Right ventricle myocardium superior (tissue), 1 donor: ENCODE measurements at places on chromosomes 1 and 21.

DNA sequence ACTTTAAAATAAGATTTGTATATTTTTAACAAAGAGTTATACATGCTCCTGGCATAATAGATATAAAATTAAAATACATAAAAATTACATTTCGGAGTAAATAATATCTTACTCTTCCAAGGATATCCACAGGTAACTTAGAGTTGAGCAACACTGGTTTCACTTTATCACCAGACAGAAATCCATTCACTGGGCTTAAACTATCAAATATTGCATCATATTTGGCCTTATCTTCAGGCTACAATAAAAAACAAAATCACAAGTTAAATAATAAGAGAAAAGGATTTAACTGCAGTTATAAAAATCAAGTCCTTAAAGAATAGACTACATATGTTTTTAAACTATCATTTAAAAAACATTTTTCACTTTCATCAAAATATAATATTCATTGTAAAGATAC, 55.5 kb downstream of the EPS15 start:
- DNase-seq = no peak

DNA sequence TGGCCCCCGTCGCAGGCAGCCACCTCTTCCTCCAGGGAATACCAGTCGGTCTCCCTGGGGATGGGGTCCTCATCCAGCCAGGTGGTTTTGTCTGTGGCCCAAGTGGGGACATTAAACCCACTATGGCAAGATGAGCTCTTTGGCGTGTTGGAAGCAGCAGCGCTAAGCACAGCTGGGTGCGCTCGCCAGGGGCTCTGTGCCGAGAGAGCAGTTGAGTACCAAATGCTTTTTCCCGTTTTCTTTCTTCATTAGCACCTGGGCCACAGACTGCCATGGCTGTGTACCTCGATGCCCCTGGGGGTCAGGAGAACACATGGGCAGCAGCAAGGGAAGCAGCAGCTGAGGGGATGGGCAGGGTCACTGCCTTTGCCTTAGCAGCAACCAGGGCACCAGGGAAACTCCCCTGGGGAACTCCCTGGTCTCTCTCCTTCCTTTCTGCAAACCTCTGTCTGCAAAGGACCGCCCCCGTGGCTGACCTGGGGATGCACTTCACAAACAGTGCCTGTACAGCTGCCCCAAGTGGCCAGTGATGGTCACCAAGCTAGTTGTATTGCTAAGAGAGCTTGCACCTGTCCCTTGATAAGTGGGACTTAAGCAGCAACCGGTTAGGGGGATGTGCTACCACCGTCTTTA, 31.1 kb downstream of the EDARADD start:
- DNase-seq = no peak

DNA sequence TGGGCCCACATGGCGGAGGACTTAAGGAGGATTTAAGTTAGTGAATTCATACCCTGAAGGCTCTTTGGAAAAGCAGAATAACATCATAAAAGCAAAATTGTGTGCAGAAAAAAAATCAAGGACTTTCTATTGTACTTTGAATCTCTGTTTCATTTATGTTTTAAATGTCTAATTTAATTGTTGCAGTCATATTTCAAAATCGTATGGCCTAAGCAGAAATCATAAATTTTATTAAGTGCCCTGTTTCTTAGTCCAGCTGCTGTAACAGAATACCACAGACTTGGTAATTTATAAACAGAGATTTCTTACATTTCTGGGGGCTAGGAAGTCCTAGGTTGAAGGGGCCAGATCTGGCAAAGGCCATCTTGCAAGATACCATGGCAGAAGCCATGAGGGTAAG, 555.6 kb downstream of the LTN1 start:
- DNase-seq = no peak

DNA sequence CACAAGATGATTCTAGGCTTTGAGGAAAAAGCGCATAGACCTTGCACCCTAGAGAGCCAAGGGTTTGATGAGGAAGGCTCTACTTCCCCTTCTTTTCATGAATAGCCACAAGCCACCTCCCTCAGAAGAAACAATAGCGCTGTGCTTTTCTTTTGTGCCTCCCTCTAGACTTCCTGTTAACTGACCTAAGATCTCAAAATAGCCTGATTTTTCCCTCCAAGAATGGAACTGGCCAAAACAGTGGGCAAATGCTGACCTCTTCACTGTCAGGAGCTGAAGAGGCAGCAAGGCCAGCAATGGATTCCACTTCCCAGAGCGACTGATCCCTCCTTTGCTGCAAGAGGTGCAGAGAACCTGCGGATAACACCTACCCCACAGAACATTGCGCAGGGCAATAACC, 362.8 kb downstream of the KCNH1 start:
- no peak for DNase-seq

GRCh38 chr1:20555758-20556120, 3.4 kb downstream of the FAM43B start:
- DNase-seq = no peak

DNA sequence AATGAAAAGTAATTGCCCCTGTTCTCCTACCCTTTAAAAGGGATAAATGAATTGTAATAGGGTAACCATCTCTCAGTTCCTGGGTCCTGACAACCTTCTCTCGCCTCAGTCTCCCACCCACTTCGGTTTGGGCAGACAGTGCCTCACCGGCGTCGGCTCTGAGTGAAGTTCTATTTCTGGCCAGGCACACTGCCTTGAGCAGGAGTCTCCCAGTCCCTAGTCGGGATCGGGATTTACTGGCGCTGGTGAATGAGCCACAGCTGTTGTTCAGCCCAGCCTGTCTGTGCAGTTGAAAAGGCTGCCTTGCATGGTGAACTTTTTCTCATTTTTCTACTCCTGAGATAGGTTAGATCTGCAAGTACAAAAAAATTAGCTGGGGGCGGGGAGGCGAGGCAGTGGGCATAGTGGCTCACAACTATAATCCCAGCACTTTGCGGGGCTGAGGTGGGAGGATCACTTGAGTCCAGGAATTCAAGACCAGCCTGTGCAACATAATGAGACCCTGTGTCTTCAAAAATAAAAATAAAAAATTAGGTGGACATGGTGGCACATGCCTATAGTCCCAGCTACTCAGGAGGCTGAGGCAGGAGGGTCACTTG, 7.4 kb downstream of the PLEKHM2 start:
- DNase-seq = peak; percentile 68

DNA sequence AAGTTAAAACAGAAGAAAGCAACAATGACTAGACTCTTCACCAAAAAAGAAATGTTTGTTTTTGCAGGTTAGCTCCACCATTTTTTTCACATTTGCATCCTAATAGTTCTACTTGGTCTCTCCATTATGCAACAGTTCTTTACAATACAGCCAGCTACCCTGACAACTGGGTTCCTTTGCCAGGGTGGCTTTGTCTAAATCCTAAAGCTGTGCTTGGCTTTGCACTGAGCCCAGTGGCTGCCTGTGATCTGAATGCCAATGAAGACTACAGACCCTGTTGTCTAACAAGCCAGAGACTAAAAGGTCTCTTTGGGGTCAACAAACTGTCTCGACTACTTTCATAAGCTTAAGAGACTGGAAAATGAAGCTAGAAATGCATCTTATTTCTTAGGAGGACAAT, 112.0 kb downstream of the AKT3 start:
- no peak for DNase-seq

GRCh38 chr1:156500543-156500792, at the start of gene MEF2D:
MEF2D (minus strand) TSS chr1:156500775; CDS start chr1:156483292, 17,483 bp downstream.
- DNase-seq = no peak

- DNase-seq = no peak
Observed at GRCh38 chr1:221834698-221835513, 93.0 kb upstream of the DUSP10 start.

- no peak for DNase-seq
Observed at GRCh38 chr1:56225964-56226815, 353.2 kb downstream of the PLPP3 start.

DNA sequence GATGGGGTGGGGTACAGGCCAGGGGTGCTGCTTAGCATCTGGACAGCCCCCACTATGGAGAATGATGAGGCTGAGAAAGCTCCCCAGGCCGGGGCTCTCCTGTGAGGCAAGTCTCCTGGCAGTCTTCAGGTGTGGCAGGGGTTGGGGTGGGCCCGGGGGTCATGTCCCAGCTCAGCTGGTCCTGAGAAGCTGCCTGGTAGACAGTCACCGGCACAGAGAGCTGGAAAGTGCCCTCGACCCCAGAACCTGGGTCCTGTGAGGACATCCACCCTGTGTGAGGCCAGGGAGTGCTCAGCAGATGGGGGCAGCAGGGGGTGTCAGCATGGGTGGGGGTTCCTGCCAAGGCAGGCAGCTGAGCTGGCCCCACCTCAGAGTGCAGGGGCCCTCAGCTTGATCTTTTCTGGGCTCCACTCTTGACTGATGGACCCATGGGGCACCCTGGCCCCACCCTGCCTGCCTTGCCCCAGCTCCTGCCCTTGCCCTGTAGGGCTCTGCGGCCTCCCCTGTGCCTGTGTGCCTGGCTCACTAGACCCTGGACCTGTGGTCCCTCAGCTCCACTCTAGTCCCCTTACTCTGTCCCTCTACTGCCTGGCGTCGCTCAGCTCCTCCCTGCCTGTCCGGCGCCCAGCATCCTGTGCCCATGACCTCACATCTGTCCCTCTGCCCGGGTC, 5.8 kb downstream of the IBA57 start:
- DNase-seq = no peak

DNA sequence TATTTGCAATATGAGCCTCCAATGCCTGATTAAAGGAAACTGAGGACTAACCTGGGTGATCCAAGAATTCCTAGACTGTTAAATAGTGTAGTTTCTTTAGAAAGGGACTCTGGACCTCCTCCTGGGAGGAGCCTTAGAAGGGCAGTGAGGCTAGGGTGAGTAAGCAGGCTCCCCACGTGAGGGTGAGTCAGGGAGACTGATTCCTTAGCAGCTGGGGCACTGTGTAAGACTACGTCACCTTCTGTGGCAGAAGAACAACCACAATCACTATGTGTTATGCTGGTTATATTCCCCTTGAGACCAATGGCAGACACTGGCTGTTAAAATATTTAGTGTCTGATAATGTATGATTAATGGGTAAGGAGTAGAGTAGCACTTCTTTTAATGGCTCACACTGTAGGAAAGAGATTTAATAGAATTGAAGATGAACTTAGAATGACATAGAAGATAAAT, 53.3 kb upstream of the SYT14 start:
- DNase-seq = no peak

DNA sequence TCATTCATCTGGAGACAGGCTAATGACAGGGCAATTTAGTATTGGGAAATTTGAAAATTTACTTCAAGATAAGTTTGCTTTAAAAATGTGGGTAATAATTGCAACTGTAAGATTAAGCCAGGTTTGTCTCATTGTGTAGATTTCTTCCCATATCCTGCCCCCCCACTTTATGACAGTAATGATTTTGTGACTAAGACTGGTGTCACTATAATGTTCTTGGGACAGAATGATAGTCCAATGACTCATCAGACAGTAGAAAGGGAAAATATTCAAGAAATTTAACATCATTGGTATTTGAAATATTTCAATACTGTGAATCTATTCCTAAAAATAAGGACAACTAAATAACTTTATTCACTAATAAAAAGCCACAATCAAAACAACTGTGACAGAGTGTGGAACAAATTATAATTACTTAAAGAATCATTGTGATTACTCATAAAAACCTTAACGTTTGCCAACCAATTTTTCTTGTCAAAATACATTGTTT, 36.7 kb downstream of the FH start:
- no peak for DNase-seq

GRCh38 chr1:197342669-197343068, 74.6 kb downstream of the CRB1 start:
- DNase-seq = no peak

GRCh38 chr1:178726545-178726944, 1.5 kb downstream of the RALGPS2 start:
- DNase-seq = no peak

- no peak for DNase-seq
Observed at GRCh38 chr1:168783458-168784210, 54.6 kb upstream of the DPT start.

DNA sequence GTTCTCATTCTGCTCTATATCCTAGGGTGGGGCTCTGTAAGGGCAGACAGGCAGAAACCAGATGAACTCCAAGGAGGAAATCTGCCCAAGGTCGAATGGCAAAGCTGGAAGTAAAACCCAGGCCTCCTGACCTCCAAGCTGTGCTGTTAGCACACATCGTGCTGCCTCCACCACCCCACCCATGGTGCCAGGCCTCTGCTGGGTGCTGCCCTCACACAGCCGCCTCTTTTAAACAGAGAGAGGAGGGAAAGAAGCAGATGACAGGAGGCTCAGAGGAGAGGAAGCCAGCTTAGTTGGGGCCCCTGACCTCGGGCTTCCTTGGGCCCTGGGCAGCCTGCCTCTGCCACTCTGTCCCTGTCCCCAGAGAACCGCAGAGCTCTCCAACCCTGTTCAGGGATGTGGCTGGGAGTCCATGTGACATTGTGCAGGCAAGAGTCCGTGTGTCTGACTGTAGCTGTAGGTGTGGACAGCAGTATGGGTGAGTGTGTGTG, 1.1 kb downstream of the SYNC start:
- DNase-seq = no peak

DNA sequence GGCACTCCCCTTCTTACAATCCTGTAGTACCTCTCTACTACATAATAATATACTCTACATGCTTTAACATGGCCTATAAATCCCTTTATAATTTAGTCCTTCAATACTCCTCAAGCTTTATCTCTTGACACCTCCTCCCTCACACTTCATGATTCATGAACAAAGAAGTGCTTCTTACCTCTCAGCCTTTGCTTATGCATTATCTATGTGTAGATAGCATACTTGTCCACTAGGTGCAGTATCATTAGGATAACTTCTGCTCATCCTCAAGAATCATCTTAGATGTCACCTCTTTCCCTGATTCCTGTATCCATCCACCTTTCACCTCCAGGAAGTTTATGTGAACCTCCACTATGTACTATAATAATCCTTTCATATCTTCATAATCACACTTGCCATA, 74.4 kb downstream of the COL24A1 start:
- no peak for DNase-seq

DNA sequence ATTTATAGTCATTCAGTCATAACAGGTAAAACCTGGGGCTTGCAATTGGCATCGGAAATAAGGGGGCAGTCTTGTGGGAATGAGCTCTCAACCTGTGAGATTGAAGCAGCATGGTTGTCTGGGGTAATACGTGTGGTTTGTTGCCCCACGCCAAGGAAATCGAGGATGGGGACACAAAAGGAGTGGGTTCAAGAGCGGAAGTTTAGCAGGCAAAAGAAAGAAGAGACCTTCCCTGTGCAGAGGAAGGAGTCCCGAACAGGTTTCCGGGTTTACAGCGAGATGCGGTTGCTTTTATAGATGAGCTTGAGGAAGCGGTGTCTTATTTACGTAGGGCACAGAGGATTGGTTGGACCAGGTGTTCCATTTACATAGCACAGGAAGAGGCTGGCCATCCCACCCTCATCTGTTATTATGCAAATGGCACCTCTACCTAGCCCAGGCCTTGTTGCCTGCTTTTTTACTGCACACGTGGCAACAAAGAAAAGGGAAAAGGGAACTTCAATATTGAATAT, 37.3 kb downstream of the IFNAR1 start:
- DNase-seq = no peak
